ENCODE measurements at places on chromosomes 2 and 18.

DNA sequence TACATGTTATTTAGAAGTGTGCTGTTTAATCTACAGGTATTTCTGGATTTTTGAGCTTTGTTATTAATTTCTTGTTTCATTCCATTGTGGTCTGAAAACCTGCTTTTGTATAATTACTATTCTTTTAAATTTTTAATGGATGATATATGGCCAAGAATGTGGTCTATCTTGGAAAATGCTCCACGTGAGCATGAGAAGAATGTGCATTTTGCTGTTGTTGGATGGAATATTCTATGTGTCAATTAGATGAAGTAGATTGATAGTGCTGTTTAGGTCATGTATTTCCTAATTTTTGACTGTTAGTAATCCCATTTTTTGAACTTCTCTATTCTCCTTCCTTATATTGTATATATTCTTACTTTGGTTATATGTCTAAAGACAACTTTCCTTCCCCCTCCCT lies 19.9 kb upstream of the TTN start:
- DNase-seq, result no peak

DNA sequence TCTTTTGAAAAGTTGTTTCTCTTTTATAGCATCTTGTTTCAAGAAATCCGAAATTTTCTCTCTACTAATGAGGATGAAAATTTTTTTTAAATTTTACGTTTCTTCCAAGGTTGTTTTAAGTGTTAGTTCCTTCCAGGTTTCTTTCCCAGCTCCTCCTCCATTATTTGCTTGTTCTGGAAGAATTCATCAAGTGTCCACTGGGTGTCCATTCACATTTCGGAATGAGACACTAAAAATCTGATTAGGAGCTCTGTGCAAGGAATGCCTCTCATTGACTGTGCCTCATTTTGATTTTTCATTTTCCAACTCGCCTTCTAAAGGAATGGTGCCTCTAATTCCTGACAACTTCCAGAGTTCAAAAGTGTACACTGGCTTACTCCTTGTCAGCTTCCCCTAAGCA lies 6.1 kb downstream of the SP100 start:
- no peak for DNase-seq

DNA sequence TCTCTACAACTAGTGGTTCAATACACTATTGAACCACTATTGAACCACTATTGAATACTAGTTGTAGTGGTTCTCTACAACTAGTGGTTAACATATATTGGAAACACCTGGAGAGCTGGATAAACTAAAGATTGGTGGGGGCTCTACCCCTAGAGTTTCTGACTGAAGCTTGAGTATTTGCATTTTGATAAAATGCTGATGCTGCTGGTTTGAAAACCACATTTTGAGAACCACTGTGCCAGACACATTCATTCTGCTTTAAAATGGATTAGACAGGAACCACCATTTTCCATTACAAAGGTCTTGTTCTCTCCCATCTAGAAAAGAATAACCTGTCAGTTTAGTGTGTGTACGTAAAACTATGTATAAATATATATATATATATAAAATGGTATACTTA lies 133.3 kb downstream of the TMEM247 start:
- DNase-seq, result no peak

DNA sequence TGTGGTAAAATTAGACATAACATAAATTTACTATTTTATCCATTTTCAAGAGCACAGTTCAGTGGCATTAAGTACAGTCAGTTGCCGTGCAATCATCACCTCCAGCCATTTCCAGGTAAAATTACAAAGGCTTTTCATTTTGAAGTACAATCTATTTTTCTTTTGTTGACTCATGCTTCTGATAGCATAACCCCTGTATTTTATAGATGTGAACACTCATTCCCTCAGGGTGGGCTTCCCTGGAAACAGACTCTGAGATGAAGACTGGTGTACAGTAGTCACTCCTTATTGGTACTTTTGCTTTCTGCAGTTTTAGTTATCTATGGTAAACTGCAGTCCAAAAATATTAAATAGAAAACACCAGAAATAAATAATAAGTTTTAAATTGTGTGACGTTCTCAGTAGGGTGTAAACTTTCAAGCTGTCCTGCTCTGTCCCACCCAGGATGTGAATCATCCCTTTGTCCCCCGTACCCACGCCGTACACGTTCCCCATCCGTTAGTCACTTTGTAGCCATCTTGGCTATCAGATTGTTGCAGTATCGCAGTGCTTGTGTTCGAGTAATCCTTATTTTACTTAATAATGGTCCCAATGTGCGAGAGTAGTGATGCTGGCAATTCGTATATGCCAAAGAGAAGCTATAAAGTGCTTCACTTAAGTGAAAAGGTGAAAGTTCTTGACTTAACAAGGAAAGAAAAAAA lies 41.1 kb upstream of the NAB1 start:
- DNase-seq, result no peak

GRCh38 chr2:168643979-168644378 lies 158.5 kb upstream of the NOSTRIN start:
- no peak for DNase-seq

DNA sequence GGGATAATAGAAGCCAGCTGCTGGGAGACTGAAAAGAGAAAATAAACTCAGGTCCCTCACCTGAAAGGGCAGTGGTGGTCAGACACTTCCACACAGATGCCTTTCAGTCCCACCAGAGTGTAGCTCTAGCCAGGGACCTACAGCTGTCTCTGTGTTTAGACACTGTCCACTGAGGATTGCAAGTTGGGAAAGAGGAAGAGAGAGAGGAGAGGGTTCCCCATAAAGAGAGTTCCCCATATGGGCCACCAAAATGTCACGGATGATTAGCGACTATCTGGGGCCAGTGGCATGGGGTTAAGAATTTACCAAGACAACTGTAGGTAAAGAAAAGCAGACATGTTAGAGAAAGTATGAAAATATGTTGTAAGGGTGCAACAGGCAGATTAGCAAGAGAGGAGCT lies 36.7 kb upstream of the SKA1 start:
- no peak for DNase-seq

DNA sequence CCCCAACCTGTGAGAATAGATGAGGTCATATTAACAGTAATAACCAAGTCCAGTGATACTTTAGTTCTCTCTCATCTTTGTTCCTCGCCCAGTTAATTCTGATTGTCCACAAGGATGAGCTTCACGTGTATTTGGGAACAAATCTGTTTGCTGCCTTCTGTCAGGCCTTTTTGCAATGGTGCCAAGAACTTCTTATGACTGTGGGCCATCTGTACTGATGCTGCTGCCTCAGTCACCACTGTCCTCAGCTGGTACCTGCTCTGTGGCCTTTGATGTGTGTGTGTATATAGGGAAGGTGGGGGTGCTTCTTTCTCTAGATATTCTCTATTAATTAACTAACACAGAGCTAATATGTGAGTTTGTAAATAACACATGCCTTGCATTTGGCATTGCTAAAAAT lies 392.9 kb downstream of the TGIF1 start:
- no peak for DNase-seq

GRCh38 chr2:160909781-160910242 lies 250.4 kb upstream of the TANK start:
- no peak for DNase-seq

DNA sequence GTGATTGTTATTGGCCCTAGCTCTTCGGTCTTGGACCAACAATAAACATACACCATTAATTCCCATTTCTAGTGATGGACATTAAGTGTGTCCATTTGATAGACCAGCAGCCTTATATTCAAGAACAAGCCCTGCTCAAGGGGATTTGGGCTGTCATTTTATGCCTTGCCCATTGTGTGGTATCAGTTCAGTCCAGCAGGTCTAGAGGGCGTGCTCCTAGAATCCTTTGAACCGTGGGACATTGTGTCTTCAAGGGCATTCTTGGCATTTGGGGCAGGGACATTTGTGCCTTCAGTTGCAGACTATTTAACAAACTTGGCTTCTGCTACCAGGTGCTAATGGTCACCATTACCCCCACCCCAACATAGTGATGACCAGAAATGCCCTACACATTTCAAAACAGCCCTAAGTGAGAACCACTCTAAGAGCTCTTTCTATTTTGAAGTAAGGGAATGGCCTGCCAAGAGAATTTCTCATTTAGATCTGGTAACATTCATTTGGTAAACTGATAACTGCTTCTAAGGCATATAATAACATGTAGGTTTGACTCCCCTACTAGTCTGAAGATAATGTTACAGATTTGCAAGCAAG lies 284.7 kb downstream of the ALPK2 start:
- no peak for DNase-seq

- DNase-seq, result peak; percentile 43
These were observed 36.2 kb downstream of the PTPN18 start for GRCh38 chr2:130391872-130392670.

- no peak for DNase-seq
These were observed 857.4 kb upstream of the CDH2 start for GRCh38 chr18:29034113-29034856.

Data from AG08396 (cell line).